ENCODE measurements at places on chromosomes 6 and 20. TPM values are rescaled to one million over a fixed set of nuclear protein-coding genes. Genes with fewer than 3 reads are reported as not detected.

FOXA2 gene
- total RNA-seq, result not detected

PGC gene
- total RNA-seq, result not detected

NRSN1 gene
- not detected for total RNA-seq

COL11A2 gene
- total RNA-seq, result 1.2 TPM

CUL7 gene
- total RNA-seq, result 13.7 TPM

CAP2 gene
- total RNA-seq, result not detected

PRDM13 gene
- not detected for total RNA-seq

TFEB gene
- total RNA-seq, result 12.2 TPM

NINL gene
- 3.4 TPM for total RNA-seq

GRCh38 chr6:149166336-149166735 lies 151.2 kb upstream of the TAB2 start:
- no peak for DNase-seq
- no peak overlapping the region for H3K4me3 ChIP-seq
- peaks cover 31% of the 10 kb centered on the region for H3K4me1 ChIP-seq
- H3K27me3 ChIP-seq, result no peaks in the 10 kb centered on the region

GRCh38 chr6:34143196-34143883 lies 2.5 kb downstream of the GRM4 start:
- no peaks in the 10 kb centered on the region for H3K36me3 ChIP-seq
- no peak for DNase-seq
- H3K27ac ChIP-seq, result no peak overlapping the region
- H3K4me3 ChIP-seq, result no peak overlapping the region

- H3K4me3 ChIP-seq, result no peak overlapping the region
- no peak overlapping the region for H3K27ac ChIP-seq
- H3K27me3 ChIP-seq, result no peaks in the 10 kb centered on the region
- peaks cover 50% of the 10 kb centered on the region for H3K4me1 ChIP-seq
- H3K36me3 ChIP-seq, result no peaks in the 10 kb centered on the region
These were observed 37.1 kb downstream of the NCOA7 start for GRCh38 chr6:125827788-125828320.

DNA sequence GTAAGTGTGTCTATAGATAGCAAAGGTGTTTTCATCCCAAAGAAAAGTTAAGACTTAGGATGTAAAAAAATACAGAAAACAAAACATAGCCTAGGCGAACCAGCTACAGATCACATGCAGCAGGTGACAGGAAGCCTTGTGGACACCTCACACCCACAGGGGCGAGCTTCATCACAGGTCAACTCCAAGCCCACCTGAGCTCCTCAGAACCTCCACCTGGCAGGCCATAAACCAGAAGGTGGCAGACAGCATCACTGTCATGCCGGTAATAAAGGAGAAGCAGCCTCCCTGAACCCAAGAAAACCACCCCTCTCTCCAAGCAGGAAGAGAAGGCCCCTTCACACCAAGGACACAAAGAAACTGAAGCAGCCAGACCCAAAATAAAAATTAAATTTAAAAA lies 1.0 kb downstream of the RALGAPA2 start:
- peak overlapping the region; percentile 79 for H3K27ac ChIP-seq
- H3K4me1 ChIP-seq, result peaks cover 17% of the 10 kb centered on the region
- H3K36me3 ChIP-seq, result no peaks in the 10 kb centered on the region
- DNase-seq, result peak; percentile 13

DNA sequence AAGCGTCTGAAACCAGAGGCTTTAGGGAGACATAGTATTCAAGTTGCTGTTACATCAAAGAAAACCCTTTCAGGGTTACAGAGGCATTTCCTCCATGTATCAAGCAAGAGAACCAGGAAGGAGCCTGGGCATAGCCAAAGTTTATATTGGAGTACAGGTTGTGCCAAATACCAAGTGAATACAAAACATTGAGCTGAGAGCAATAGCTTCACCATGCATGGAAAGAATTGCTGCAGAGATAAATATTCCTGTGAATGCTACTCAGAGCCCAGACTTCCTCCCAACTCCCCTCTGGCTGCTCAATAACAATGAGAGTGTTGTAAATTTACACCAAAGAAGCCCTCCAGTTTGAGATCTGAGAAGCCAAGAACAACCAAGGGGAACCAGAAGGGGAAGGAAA lies 618.9 kb downstream of the DHX35 start:
- no peak for DNase-seq
- no peaks in the 10 kb centered on the region for H3K4me1 ChIP-seq
- no peak overlapping the region for H3K4me3 ChIP-seq
- H3K36me3 ChIP-seq, result no peaks in the 10 kb centered on the region

DNA sequence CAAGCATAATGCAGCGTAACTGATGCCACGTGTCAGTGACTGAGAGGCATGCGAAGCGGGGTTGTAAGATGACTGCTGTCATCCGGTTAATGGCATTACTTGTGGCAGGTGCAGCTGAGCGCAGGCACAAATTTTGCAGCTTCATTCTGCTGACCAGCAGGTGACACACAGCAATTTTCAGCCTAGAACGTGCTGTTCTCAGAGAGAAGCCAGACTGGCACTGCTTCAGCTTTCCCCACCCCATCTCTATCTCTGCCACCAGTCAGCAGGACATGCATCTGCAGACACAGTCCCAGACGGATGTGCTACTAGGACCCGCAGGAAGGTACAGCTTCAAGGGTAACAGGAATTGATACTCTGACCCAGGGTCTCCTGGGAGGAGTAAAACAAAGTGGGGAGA lies 221.8 kb downstream of the KIF16B start:
- H3K27me3 ChIP-seq, result no peaks in the 10 kb centered on the region
- no peaks in the 10 kb centered on the region for H3K36me3 ChIP-seq
- H3K27ac ChIP-seq, result no peak overlapping the region
- H3K4me1 ChIP-seq, result no peaks in the 10 kb centered on the region

GRCh38 chr6:116412270-116412669 lies 41.5 kb downstream of the DSE start:
- H3K36me3 ChIP-seq, result no peaks in the 10 kb centered on the region
- H3K27me3 ChIP-seq, result no peaks in the 10 kb centered on the region
- H3K4me1 ChIP-seq, result no peaks in the 10 kb centered on the region
- H3K27ac ChIP-seq, result no peak overlapping the region

GRCh38 chr6:168239044-168239773 lies 80.4 kb downstream of the DACT2 start:
- H3K4me3 ChIP-seq, result no peak overlapping the region
- no peaks in the 10 kb centered on the region for H3K27me3 ChIP-seq
- H3K36me3 ChIP-seq, result no peaks in the 10 kb centered on the region
- DNase-seq, result no peak
- no peak overlapping the region for H3K27ac ChIP-seq

DNA sequence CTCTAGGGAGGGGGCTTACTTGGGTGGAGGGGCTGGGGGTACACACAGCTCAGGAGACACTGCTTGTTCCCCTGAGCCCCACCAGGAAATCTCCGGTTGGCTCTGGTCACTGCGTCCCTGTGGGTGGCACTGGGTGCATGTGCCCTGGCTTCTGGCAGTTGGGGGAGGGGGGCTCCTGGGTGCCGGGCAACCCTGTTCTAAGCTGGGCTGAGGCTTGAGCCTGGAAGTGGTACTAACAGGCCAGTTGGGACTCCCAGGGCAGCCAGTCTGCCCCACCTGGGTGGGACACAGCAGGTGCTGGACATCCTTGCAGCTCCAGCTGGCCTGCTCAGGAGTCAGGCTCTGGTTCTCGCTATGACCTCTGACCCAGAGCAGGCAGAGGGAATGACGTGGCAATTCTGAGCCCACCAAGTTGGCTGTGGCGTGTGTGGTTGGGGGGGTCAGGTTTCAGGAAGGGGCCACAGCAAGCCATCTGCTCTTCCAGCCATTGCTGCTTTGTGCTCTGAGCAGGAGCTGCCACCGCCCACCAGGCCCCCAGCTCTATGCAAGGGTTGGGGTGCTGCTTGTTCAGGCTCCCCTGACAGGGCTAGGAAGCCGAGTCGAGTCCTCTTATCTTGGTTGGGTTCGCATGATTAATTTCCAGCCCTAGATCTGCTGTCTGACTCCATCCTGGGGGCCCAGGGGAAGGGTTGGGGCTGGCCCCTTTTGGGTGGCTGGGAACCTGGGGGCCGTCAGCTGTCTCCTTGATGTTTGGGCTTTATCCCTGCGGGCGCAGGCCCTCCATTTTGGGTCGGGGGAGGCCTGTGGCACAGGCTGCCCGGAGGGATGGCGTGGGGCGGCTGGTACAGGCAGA lies 590 bp downstream of the C20orf204 start:
- no peaks in the 10 kb centered on the region for H3K27me3 ChIP-seq
- H3K4me1 ChIP-seq, result peaks cover 69% of the 10 kb centered on the region
- H3K36me3 ChIP-seq, result peaks cover 12% of the 10 kb centered on the region
- DNase-seq, result no peak
- H3K4me3 ChIP-seq, result no peak overlapping the region

- H3K4me3 ChIP-seq, result no peak overlapping the region
- no peaks in the 10 kb centered on the region for H3K36me3 ChIP-seq
- H3K27me3 ChIP-seq, result no peaks in the 10 kb centered on the region
These were observed 77.2 kb downstream of the PPP1R3G start for GRCh38 chr6:5162355-5162754.

DNA sequence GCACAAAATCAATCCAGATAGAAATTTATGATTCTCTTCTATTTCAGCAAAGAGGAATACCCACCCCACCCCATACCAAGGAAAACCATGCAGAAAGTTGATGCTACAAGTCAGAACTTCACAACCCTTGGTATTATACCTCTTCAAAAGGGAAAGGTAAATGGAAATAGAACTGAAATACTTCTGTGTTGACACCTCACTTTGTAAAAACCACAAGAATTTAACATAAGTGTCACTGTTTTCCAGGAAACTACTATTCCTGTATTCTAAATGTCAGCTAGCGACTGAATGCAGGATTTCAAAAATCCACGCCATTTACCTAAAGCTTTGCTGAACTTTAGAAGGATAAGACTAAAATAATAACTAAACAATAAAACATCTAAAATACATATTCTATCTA lies 3.6 kb downstream of the CPNE1 start:
- no peaks in the 10 kb centered on the region for H3K36me3 ChIP-seq
- peak overlapping the region; percentile 99 for H3K27ac ChIP-seq
- H3K4me3 ChIP-seq, result peak overlapping the region; percentile 26
- H3K4me1 ChIP-seq, result peaks cover 83% of the 10 kb centered on the region
- DNase-seq, result no peak

GRCh38 chr6:20915156-20915555 lies 380.9 kb downstream of the CDKAL1 start:
- H3K36me3 ChIP-seq, result no peaks in the 10 kb centered on the region
- no peak overlapping the region for H3K27ac ChIP-seq
- H3K4me3 ChIP-seq, result no peak overlapping the region
- H3K4me1 ChIP-seq, result no peaks in the 10 kb centered on the region
- H3K27me3 ChIP-seq, result no peaks in the 10 kb centered on the region

DNA sequence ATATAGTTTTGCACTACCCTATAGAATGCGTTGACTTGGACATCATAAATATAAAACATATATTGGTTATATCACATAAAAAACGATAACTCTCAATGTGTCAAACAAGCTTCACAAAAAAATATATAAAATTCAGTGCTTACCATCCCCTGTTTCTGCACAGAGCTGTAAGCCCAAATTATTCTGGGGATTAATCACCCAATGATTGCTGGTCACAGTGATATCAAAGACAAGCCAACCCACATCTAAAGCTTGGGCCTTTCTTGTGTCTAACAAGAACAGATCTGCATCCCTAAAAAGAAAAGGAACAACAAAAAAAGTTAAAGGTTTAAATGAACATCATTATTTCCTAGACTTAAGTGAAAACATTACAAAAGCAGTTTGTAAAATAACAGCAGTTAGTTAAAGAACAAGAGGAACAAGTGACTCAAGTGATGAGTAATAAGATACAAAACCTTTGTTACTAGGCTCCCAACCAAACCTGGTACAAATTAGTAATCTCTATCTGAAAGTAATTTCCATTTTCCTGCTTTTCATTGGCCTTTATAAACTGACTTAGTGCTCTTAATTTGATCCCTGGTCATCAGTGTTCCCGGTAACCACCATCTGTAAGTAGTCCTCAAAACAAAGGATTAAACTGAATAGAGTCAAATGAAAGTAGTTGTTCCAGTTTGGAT lies 81.1 kb downstream of the BMP5 start:
- H3K27ac ChIP-seq, result no peak overlapping the region
- no peaks in the 10 kb centered on the region for H3K27me3 ChIP-seq
- no peak for DNase-seq
- H3K4me3 ChIP-seq, result no peak overlapping the region
- no peaks in the 10 kb centered on the region for H3K4me1 ChIP-seq

DNA sequence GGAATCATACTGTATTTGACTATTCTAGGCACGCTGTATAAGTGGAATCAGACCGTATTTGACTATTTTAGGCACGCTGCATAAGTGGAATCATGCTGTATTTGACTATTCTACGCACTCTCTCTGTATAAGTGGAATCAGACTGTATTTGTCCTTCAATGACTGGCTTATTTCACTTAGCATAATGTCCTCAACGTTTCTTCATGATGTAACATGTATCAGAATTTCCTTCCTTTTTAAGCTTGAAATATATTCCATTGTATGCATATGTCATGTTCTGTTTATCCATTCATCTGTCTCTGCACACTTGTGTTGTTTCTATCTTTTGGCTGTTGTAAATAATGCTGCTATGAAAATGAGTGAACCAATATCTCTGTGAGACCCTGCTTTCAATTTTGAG lies 5.7 kb downstream of the CCDC170 start:
- no peak overlapping the region for H3K27ac ChIP-seq
- peaks cover 5% of the 10 kb centered on the region for H3K4me1 ChIP-seq
- peaks cover 4% of the 10 kb centered on the region for H3K27me3 ChIP-seq
- H3K4me3 ChIP-seq, result no peak overlapping the region

DNA sequence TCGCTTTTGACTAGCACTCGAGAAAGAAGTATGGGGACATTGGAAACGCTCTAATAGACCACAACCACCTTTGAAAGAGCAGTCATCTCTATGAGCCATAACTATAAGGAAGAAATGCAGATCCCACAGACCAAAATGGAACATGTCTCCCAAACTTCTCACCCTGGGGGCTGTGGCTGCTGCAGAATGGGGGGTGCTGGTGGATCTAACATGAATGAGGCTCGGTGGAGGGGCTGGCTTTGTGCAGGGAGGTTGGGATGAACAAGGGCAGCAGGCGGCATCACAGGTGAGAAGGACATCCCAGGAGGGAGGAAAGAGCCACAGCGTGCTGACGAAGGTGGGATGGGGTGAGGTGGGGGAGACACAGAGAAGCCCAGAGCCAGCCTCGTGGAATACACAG lies 10.5 kb upstream of the CCR6 start:
- peak overlapping the region; percentile 90 for H3K27ac ChIP-seq
- H3K27me3 ChIP-seq, result no peaks in the 10 kb centered on the region
- H3K36me3 ChIP-seq, result no peaks in the 10 kb centered on the region

- H3K27ac ChIP-seq, result no peak overlapping the region
- H3K36me3 ChIP-seq, result no peaks in the 10 kb centered on the region
- no peak for DNase-seq
- no peak overlapping the region for H3K4me3 ChIP-seq
These were observed 30.8 kb downstream of the AGPAT4 start for GRCh38 chr6:161242779-161243693.

Data from CD4-positive, alpha-beta memory T cell (primary cell).